Stimulated activated naive CD8-positive, alpha-beta T cell treated with anti-CD3 and anti-CD28 coated beads, Interleukin-15, amount 100 ng/mL, for 72 hours (primary cell): ENCODE measurements at places on chromosomes 7 and 10.

- no peak for DNase-seq
Observed at GRCh38 chr7:93055543-93056107, 62.2 kb downstream of the SAMD9 start.

- DNase-seq: no peak
Observed at GRCh38 chr10:35927990-35928488, 285.9 kb upstream of the FZD8 start.

DNA sequence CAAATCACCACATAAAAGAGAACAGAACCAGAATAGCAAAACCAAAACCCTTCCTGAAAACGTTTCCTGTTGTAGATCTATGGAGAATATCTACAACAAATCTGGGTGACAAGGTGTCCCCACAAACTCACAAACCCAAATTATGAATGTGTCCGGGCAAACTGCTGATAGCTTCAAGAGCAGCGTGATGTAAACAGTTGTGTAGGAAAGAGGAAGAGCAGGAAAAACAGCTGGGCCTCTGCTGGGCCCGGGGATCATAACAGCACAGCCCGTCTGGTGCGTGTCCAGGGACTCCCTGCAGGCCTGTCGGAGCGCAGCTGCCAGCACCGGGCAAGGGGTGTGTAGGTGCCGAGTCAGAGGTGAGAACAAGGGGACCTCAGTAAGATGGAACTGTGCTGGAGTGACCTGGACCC is 53.7 kb downstream of the KCNH2 start:
- no peak for DNase-seq

GRCh38 chr10:131431978-131432690 is 120.6 kb upstream of the TCERG1L start:
- DNase-seq: no peak

DNA sequence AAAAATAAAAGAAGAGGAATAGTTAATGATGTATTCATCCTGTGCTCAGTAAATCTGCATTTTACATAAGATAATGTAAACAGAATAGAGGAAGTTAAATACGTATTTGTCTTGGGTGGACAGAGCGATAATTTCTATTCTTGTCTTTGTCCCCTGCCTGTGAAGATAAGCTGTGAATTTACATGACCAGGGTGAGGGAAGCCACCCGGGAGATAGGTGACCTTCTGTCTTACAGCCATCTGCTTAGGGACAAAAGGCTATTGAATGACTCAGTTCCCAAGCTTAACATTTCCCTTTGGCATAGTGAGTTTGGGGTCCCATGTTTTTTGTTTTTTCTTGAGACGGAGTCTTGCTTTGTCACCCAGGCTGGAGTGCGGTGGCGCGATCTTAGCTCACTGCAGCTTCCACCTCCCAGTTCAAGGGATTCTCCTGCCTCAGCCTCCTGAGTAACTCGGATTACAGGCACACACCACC is 88.7 kb upstream of the KCTD7 start:
- DNase-seq: no peak
